ENCODE measurements at places on chromosomes 2 and 18. TPM values are rescaled to one million over a fixed set of nuclear protein-coding genes. Genes with fewer than 3 reads are reported as not detected.

DNA sequence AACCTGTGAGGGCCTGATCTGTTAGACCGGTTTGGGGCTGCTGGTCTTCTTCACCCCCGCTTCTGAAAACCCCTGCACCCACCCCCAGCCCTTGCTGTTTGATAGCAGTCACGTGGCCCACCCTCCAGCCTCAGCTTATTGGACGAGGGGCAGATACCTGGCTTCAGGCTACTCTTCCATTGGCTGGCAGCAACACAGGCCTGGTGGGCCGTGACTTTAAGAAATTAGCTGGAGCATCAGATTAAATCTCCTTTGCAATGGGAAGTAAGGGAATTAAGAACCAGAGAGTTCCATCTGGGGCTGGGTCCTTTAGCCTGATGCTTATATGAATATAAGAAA lies 107.3 kb downstream of the KLHL29 start:
- no peak for DNase-seq

- no peak for DNase-seq
These were observed 128.3 kb downstream of the DNER start for GRCh38 chr2:229586012-229586411.

Gene ITPRIPL1
- 3.9 TPM for total RNA-seq

- no peak for DNase-seq
These were observed 100.9 kb downstream of the ARL4C start for GRCh38 chr2:234395891-234396420.

DNA sequence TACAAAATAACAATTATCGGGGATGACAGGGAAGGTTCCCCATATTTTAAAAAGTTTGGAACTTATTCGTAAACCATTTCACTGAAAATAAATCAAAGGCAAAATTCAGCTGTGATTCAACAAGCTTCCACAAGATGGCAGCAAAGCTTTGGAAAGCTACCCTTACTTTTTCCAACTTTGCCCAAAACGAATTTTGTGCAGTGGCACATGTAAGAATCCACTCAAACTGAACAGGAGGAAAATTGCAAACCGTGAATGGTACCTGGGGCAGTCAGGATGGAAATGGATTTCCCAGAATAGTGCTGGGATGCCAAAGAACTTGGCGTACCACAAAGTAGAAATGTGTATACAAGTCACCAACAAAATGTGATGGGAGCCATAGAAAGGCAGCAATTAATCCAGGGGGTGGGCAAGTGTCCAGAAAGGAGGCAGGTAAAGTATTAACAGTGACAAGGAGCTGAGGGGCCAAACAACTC lies 10.7 kb downstream of the RPL31 start:
- DNase-seq: peak; percentile 73

- DNase-seq: no peak
These were observed 20.2 kb upstream of the ST3GAL5 start for GRCh38 chr2:85909005-85909404.

DNA sequence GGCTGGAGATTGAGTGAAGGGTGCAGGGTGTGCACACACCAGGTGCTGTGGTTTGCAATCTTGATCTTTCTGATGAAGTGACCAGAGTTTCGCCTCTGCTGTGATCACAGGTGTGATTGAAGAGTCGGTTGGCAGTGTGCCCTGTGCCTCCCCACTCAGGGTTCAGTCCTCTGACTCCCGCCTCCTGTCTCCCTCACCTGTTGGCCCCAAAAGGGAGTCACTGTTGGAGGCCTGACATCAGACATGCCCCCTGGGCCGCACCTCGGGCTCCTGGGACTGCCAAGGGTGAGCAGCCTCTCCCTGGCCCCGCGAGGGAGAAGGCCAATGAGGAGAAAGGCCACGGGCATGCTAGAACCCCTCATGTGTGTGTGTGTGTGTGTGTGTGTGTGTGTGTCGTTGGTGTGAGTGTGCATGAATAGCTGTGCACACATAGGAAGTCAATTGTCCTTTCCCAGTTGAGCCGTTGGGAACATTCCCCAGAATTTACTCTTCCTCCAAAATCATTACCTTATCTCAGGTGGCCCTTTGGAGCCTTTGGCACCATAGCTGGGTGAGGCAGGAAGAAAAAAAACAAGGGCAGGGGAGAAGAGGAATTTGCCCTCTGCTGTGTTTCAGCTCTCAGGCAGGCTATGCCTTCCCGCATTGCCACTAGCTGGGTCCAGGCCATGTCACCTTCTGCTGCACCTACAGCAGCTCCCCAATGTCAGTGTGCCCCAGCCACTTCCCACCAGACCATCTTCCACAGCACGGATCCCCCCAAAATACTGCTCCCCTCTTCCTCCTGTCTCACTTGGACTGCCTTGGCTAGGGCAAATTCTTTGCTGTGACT lies 78.1 kb upstream of the LAPTM4A start:
- DNase-seq: peak; percentile 65

Gene SIGLEC15
- not detected for total RNA-seq

GRCh38 chr2:34570266-34570872 lies 971.3 kb upstream of the FAM98A start:
- peak; percentile 40 for DNase-seq

DNA sequence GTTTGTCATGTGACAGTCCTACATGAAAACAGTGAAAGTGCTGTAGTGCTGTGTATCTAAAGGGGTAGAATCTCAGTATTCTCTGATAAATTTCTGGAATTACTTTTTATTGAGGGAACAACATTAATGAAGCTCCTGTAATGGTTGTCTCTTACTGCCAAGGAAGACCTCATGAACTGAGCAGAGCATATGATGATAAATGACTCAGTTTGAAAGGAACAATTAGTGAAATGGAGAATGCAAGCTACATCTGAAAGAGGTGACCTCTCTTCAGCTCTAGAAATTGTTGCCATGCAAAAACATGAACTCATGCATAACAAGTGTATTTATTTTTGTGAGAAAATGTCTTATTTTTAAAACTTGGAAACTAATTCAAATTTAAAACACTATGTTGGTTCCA lies 93.6 kb downstream of the SCN9A start:
- DNase-seq: no peak

Gene COLEC11
- not detected for total RNA-seq

Gene MAP3K2
- 50.2 TPM for total RNA-seq

- DNase-seq: peak; percentile 63
These were observed 90.5 kb upstream of the GRB14 start for GRCh38 chr2:164711766-164712138.

GRCh38 chr2:195473862-195474261 lies 183.2 kb upstream of the SLC39A10 start:
- DNase-seq: no peak

GRCh38 chr18:26550998-26551694 lies 2.8 kb upstream of the KCTD1 start:
- DNase-seq: no peak

DNA sequence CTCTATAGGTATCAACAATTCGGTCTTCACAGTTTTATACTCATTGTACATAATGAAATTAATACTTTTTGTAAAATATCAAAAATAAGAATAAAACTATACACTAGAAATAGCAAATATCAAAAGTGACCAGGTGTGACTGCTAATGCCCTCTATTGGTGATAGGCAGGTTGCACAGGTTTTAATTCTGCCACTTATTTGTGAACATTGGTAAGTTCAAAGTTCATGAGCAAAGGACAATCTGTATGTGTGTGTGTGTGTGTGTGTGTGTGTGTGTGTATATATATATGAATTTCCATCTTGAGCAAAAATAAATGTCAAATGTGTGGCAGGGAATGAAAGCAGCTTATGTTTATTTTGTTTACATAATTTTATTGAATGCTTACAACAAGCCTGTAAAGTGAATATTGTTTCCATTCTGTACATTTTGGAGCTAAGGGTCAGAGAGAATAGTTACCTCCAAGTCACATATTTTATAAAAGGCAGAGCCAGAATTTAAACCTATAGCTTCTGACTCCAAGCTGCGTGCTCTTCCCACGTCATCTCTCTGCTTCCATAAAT lies 537.4 kb downstream of the CPS1 start:
- no peak for DNase-seq

- no peak for DNase-seq
These were observed 17.0 kb upstream of the FRZB start for GRCh38 chr2:182883451-182883850.

Gene EFR3B
- 0.58 TPM for total RNA-seq

Gene SRD5A2
- total RNA-seq: not detected

DNA sequence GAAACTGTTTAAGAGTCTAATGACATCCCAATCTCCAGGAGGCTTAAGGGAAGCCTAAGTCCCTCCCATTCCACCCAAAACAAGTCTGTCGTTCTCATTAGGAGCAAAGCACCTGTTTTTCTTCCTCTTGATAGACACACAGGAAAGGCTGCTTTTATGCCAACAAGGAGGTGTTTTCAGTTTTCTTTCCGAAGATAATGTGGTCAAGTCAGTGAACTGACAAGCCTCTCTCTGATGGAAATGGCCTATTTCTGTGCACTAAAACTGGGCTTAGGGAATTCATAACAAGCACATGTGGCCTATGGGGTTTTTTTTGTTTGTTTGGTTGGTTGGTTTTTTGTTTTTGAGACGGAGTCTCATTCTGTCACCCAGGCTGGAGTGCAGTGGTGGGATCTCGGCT lies 36.2 kb downstream of the FBLN7 start:
- no peak for DNase-seq

- DNase-seq: no peak
These were observed 54.3 kb downstream of the RAB10 start for GRCh38 chr2:26088038-26088643.

- no peak for DNase-seq
These were observed 79.0 kb downstream of the BMPR2 start for GRCh38 chr2:202455114-202455513.

- no peak for DNase-seq
These were observed 13.4 kb downstream of the CERS6 start for GRCh38 chr2:168469281-168469988.

Gene CD8B
- 3.3 TPM for total RNA-seq

DNA sequence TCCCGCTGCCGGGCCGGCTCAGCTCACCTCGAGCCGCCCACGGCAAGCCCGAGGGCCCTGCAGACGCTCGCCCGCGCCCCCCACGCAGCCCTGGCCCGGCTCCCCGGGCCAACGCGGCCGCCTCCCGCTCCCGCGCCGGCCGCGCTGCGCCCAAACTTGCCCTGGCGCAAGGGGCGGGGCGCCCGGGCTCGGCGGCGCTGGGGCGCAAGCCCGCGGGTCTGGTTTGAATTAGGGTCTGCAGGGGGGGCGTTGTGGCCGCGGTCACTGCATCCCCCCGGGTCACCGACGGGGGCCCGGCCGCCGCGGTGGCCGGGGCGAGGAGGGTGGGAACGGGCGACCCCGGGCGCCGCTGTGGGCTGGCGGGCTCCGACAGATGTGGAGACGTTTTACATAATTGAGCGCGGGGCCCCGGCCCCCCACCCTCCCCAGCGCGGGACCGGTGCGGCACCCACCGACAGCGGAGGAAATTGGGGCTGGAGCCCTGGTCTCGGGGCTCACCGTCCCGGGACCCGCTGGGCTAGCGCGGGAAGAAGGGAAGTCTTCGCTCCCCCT lies 690 bp downstream of the SDC1 start:
- no peak for DNase-seq

- no peak for DNase-seq
These were observed 44.0 kb downstream of the CCDC141 start for GRCh38 chr2:179005976-179006375.

- DNase-seq: no peak
These were observed 53.5 kb downstream of the SLC4A1AP start for GRCh38 chr2:27717070-27717795.

GRCh38 chr18:59275406-59275949 lies 2.2 kb upstream of the RAX start:
- DNase-seq: no peak

DNA sequence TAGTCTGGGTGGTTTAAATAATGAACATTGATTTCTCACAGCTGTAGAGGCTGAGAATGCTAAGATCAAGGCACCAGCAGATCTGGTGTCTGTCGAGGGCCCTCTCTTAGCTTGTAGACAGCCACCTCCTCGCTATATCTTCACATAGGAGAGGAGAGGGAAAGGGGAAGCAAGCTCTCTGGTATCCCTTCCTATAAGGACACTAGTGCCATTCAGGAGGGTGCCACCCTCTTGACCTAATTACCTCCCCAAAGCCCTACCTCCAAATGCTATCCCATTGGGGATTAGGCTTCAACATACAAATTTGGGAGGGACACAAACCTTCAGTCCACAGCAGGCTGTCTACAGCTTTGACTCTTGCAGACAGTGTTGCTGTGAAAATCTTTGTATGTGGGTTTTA lies 76.7 kb downstream of the BOLA3 start:
- no peak for DNase-seq

Gene ANKRD36
- total RNA-seq: 94.2 TPM

DNA sequence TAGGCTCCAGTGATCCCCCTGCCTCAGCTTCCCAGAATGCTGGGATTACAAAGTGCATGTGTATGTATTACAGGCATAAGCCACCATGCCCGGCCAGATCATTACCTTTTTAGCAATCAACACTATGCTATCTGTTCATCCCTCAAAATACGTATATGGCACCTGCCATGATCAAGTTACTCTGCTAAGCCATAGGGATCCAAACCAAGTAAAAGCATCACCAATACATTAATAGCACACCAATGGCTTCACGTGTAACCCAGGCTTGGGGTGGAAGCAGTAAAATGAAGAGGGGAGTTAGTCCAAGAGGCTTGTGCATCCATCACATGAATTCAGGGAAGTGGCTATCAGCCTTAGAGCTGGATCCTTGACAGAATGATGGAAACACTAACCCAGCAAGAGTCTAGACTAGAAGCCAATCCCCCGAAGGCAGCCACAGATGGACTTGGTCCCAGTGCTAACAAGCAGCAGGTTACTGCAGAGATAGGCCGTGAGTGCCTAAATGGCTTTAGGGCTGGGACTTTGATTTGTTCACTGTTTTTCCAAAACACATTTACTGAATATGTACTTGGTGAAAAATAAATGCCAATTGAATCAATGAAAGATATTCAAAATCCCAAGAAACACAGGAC lies 11.3 kb downstream of the HDLBP start:
- DNase-seq: no peak

Gene RGPD4
- not detected for total RNA-seq

GRCh38 chr2:148201075-148202004 lies 180.4 kb downstream of the MBD5 start:
- DNase-seq: peak; percentile 41

Gene KYNU
- 39.4 TPM for total RNA-seq

Gene ASPRV1
- 2.0 TPM for total RNA-seq

- no peak for DNase-seq
These were observed 81.4 kb downstream of the KCNS3 start for GRCh38 chr2:17959833-17960232.

Gene C2orf81
- total RNA-seq: not detected

Gene POTEJ
- total RNA-seq: 0.87 TPM

DNA sequence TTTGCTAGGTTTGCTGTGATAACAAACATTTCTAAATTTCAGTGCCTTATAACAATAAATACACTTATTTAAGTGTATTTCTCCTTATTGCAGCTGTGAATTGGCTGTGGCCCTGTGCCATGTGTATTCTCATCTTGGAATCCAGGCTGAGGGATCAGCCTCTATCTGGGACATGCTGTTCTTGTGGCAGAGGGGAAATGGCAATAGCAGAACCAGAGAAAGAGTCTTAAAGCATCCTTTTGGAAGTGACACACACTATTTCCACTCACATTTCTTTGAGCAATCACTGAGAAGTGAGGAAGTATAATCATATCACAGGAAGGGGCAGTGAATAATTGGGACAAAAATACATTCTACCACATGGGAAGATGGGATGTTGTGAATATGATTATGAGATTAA lies 66.2 kb upstream of the PROKR1 start:
- no peak for DNase-seq

Gene CDCA7
- total RNA-seq: 7.6 TPM
